Cortex of kidney (tissue), 1 donor: ENCODE measurements at places on chromosomes 3 and 15.

GRCh38 chr15:93563218-93563617 is 474.2 kb upstream of the RGMA start:
- DNase-seq = no peak

GRCh38 chr15:29345549-29346525 is 76.2 kb upstream of the NSMCE3 start:
- DNase-seq = no peak

DNA sequence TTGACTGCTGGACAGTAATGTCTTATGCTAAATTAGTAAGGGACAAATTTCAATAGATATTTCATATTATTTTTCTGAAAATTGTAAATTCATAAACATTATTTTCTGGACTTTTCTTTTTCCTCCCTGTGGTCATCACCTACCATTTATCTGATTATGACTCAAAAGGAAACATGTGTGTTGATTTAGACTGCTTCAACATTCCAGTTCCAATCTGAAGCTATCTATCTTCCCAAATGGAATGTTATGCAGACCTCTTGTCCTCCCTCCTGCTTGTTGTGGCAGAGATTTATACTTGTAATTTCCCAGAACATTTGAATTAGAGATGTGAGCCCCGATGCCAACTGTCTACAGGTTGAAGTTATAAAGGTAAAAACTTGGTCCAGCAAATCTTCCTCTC is 803.4 kb downstream of the TUSC7 start:
- DNase-seq = no peak

GRCh38 chr3:187855131-187855530 is 109.9 kb upstream of the BCL6 start:
- no peak for DNase-seq

DNA sequence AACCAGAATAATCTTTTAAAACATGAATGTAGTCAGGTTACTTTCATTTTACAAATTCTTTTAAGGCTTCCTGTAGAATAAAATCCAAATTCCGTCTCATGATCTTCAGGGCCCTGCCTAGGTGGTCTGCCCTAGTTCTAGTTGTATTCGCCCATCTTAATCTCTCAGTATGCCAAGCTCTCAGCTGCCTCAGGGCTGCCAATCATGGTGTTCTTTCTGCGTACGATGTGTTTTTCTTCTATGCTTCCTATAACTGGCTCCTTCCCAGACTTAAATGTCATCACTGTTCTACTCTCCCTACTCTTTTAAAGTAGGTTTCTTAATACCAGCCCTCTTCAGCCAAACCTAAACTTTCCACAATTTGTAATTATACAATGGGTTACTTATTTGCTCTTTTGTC is 107.4 kb downstream of the GREM1 start:
- DNase-seq = no peak

GRCh38 chr15:79193103-79193502 is 89.4 kb upstream of the ANKRD34C start:
- DNase-seq = no peak

DNA sequence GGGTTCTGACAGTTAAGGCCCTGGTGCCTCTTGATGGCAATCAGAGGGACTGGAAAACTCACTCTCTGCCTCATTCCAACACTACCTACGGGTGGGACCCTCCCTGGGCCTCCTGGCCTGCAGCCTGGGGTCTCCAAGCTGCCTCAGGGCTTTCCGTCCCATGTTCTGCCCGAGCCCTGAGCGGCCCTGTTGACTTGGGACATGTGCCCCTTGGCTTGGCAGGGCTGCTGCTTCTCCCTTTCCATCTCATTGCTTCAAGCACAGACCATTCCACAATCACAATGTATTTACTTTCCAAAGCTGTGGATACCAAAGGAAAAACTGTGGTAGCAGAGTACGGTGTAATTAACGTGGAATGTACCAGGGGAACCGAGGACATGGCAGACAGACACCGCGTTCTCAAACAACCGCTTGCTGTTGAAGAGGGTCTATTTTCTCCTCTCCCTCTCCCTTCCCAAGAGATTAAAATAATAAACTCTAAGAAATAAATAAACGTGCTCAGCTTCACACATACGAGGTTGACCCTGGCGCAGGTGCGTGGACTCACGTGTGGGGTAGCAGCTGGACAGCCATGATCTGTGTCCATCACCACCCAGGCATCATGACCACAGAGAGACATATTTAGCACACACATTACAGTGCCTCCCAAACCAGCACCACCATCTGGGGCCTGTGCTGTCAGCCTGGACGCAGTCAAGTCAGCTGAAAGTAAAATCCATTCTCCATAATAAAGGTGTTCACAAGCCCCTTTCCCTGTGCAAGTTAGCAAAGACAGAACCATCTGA is 172.0 kb downstream of the XXYLT1 start:
- no peak for DNase-seq

DNA sequence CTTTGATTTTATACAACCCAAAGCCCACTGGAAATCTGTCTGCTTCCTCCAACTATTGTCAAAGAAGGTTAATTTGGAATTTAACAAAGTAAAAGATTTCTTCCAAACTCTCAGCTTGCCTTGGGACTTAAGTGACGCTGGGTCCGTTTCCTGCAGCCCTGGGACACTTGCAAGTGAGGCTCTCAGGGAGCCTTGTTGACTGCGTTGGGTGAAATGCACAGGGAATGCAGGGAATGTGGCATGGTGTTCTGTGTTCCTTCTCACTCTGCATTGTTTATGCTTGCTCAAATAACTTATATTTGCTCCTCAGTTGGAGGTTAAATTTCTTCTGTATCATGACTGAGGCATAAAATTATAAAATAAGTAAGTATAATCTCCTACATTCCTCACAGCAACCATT is 60.9 kb upstream of the TJP1 start:
- no peak for DNase-seq

GRCh38 chr3:52077925-52078324 is 21.6 kb upstream of the DUSP7 start:
- DNase-seq = no peak
